ENCODE measurements at places on chromosomes 5 and 9. TPM values are rescaled to one million over a fixed set of nuclear protein-coding genes. Genes with fewer than 3 reads are reported as not detected.
A peak's percentile ranks its signal among the peaks of the same experiment; 100 is the strongest.

DNA sequence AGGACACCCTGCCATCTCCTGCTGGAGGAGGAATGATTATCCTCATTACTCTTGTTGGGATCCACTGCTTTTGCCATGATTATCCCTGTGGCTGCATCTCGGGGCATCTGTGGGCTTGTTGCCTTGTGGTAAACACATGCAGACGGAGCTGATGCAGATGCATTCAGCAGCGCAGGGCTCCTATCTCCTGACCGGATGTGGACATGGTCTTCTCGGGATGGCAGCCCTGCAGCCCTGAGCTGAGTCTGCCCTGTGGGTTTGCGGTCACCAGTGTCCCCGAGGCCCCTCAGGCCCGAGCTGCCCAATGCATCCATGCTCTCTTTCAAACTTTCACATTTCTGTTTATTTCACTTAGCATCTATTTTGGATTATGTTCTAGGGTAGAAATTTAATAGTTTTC lies 250.4 kb upstream of the IRX1 start:
- H3K27me3 ChIP-seq, result no peaks in the 10 kb centered on the region
- H3K27ac ChIP-seq, result no peak overlapping the region
- DNase-seq, result peak; percentile 15
- no peaks in the 10 kb centered on the region for H3K36me3 ChIP-seq

DNA sequence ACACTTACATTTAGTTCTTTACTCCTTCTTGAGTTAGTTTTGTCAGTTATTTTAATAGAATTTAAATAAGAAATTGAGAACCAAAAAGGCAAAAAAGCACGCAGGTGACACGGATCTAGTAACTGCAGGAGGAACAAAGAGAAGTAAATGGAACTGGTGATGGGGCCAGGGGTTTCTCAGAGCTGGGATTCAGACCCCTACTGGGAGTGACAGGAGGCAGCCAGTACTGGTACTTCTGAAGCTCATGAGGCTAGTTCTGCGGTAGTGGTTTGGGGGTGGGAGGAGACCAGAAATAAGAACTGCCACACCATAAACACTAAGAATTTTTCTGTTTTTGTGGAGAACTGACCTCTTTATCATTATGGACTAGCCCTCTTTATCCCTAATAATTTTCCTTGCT lies 48.2 kb downstream of the OXCT1 start:
- H3K4me1 ChIP-seq, result no peaks in the 10 kb centered on the region
- no peaks in the 10 kb centered on the region for H3K27me3 ChIP-seq
- no peak overlapping the region for H3K27ac ChIP-seq
- no peak for DNase-seq

GRCh38 chr9:89223396-89223977 lies 44.9 kb upstream of the SHC3 start:
- no peak overlapping the region for H3K4me3 ChIP-seq
- DNase-seq, result no peak
- H3K27ac ChIP-seq, result no peak overlapping the region
- H3K4me1 ChIP-seq, result no peaks in the 10 kb centered on the region

DNA sequence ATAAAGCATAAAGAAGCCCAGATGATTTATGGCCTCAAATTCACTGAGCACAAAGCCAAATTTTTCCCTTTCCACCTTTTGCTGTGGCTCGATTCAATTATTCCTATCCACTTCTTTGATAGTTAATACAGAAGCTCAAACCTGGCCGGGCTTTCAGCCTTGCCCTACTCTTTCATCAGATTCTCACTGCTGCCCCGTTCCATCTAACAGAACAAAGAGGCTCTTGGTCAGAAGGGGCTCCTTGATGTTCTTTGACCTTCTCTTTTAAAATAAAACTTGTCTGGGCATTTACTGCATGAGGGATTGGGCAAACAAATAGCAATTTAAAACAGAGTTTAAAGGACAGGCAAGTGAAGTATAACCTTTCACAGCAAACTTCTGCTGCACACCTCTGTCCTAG lies 9.8 kb downstream of the GRXCR2 start:
- no peak for DNase-seq
- no peak overlapping the region for H3K4me3 ChIP-seq
- no peaks in the 10 kb centered on the region for H3K36me3 ChIP-seq
- no peak overlapping the region for H3K27ac ChIP-seq

DNA sequence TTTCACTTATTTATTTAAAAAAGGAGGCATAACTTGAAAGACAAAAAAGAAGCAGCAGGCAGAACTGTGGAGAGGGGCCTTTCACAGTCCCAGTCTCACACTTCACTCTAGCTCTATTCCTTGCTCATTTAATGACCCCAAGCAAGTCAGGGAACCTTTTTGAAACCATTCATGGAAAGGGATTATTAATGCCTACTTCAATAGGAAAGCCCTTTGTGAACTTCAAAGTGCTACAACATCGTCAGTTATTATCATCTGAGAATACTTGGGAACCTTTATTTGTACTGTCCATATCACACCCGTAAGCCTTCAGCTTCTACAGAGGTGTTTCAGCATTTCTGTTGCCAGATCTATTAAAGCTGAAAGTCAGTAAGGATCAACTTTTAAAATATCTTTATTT lies 320.2 kb downstream of the TMEM161B start:
- no peaks in the 10 kb centered on the region for H3K27me3 ChIP-seq
- H3K4me1 ChIP-seq, result no peaks in the 10 kb centered on the region
- no peak overlapping the region for H3K4me3 ChIP-seq
- no peak overlapping the region for H3K27ac ChIP-seq
- no peak for DNase-seq

- no peak overlapping the region for H3K27ac ChIP-seq
- H3K36me3 ChIP-seq, result no peaks in the 10 kb centered on the region
- DNase-seq, result no peak
These were observed 273.2 kb upstream of the PAPPA start for GRCh38 chr9:115880221-115880885.

DNA sequence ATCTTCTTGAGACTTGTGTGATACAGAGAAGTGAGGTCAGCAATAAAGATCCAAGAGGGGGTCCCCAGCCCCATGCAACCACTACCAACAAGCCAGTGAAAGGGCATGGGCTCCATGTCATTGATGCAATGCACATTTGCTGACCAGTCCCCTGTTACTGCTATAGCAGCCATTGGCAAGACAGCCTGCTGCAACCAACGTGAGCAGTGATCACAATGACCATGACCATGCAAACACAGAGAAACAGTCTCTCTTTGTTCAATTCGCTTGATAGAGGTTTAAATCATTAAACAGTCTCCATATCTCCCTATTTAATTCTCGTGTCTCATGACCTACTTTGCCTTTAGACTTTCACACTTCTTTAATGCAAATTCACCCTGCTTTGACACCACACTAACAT lies 30.0 kb upstream of the FOXB2 start:
- no peak for DNase-seq
- no peaks in the 10 kb centered on the region for H3K4me1 ChIP-seq
- no peaks in the 10 kb centered on the region for H3K27me3 ChIP-seq
- H3K27ac ChIP-seq, result no peak overlapping the region

DNA sequence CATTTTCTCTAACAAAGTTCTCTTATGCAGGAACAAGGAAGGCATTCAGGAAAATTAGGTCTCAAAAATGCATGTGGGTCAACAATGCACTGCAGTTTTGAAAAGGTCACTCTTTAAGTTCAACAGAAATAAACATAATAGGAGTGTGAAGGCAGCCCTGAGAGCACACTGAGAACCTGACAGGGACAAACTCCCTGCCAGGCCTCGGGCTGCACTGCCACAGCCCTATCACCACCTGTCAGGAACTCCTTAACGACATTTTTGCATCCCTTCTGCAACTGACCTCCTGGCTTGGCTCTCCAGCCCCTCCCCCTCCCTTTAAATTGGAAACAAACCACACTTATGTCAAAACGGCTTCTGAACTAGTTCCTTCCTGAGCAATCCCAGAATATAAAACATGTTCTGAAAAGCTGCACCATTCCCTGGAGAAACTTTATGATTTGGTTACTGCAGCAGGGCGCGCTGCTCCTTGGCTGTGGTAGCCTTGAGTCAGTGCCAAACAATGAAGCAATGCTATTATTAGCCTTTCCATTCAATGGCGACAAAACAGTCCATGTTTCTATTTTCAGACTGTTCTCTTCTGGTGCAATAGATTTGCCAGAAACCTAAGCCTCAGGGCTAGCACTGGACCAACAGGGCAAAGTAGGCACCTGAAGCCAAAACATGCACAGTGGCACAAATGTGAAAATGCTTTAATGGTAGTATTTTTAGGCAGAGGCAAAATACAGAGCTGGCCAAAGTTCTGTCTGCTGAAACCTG lies 160.1 kb upstream of the ZNF608 start:
- H3K4me1 ChIP-seq, result peaks cover 38% of the 10 kb centered on the region
- no peaks in the 10 kb centered on the region for H3K36me3 ChIP-seq
- no peaks in the 10 kb centered on the region for H3K27me3 ChIP-seq
- no peak overlapping the region for H3K4me3 ChIP-seq
- DNase-seq, result peak; percentile 29

GRCh38 chr5:134063188-134063820 lies 51.2 kb upstream of the TCF7 start:
- H3K4me1 ChIP-seq, result no peaks in the 10 kb centered on the region
- H3K27ac ChIP-seq, result no peak overlapping the region
- DNase-seq, result no peak
- H3K27me3 ChIP-seq, result no peaks in the 10 kb centered on the region
- no peak overlapping the region for H3K4me3 ChIP-seq
- no peaks in the 10 kb centered on the region for H3K36me3 ChIP-seq

DNA sequence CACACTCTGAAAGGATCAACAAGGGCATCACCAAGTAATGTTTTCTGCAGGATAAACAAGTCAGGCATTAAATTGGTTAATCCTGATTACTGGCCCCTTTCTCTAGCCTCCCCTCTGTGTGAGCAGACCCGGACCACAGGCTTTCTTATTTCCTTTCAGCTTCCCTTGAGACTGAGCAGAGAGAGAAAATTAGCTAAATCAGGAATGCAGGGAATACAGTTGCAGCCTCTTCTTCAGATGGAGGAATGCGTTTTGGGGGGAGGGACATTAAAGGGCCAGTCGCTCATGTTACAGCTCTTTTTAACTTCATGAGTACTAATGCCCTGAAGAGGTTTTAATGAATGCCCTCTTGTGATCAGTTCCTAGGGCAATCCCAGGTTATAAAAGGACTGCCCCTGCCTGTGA lies 19.8 kb downstream of the PCDHAC2 start:
- H3K27me3 ChIP-seq, result no peaks in the 10 kb centered on the region
- H3K4me1 ChIP-seq, result no peaks in the 10 kb centered on the region
- H3K27ac ChIP-seq, result no peak overlapping the region
- H3K4me3 ChIP-seq, result no peak overlapping the region
- H3K36me3 ChIP-seq, result no peaks in the 10 kb centered on the region

DNA sequence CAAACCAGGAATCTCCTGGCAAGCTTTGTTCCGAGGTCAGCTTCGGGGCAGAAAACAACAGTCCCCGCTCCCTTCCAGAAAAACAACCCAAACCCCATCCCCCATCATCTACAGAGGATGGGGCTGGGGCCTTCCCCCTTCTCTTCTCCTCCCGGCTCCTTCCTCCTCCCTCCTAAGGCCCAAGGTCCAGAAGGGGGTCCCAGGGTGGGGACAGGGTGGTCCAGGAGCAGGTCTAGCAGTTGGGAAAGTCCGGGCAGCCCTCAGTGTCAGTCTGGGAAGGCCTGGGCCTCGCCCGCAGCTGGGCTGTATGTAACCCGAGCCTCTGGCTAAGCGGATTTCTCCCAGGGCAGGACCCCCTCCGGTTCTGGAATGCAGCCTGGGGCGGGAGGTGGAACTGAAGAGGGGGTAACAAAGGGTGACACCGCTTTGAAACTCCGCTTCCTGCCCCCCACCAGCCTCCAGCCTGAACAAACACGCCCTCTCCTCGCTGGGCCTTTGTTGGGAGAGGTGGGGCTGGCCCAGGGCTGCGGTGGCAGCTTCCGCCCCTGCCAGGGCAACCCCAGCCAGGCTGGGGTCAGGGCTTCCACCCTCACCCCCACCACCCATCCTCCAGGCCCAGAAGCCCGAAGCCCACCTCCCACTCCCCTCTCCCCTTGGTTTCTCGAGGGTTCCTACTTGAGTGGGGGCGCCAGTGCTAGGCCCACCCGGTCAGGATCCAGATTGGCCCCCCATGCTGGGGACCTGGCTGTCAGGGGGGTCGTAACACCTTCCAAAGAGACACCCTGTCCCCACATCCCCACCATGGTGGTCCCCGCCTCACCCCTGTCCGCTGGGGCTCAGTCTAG lies 63.5 kb downstream of the C9orf50 start:
- H3K36me3 ChIP-seq, result no peaks in the 10 kb centered on the region
- DNase-seq, result peak; percentile 65
- H3K27me3 ChIP-seq, result no peaks in the 10 kb centered on the region
- no peak overlapping the region for H3K4me3 ChIP-seq
- H3K4me1 ChIP-seq, result no peaks in the 10 kb centered on the region

DNA sequence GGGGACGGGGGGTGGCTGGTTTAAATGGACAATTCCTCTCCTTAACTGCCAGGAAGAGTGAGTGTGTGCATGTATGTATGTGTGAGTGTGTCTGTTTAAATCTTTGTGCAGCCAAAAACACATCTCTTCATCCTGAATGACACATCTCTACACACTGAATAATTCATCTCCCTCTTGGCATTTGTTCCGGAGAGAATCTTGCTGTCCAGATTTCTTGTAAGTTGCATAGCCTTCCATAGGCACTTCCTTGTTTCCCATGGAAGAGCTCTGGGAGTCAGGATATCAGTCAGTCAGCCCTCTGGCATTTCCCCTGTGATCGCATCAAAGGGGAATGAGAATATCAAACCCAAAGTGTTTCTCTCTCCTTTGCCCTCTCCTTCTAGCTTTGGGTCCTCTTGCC lies 74.7 kb downstream of the WWC1 start:
- peaks cover 28% of the 10 kb centered on the region for H3K4me1 ChIP-seq
- no peaks in the 10 kb centered on the region for H3K36me3 ChIP-seq
- no peak overlapping the region for H3K27ac ChIP-seq
- H3K27me3 ChIP-seq, result no peaks in the 10 kb centered on the region
- no peak overlapping the region for H3K4me3 ChIP-seq
- DNase-seq, result no peak

DNA sequence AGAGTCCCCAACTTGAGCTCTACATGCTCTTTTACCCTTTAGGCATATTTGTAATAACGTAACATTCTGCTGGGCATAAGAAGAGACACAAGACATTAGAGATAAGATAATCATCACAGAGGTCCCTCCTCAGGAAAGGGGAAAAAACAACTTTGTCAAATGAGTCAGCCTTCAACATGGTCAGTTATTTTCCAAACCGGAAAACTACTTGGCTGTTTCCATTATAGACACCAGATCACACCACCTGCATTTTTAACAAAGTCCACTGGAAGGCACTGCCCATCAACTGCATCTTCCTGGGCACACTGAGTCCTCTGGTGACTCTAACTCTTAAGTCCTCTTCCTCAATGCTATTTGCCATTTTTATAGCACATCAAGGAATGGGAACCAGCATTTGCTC lies 221.8 kb downstream of the FAM114A2 start:
- H3K36me3 ChIP-seq, result no peaks in the 10 kb centered on the region
- no peak overlapping the region for H3K27ac ChIP-seq
- no peaks in the 10 kb centered on the region for H3K4me1 ChIP-seq
- H3K4me3 ChIP-seq, result no peak overlapping the region
- DNase-seq, result no peak

DNA sequence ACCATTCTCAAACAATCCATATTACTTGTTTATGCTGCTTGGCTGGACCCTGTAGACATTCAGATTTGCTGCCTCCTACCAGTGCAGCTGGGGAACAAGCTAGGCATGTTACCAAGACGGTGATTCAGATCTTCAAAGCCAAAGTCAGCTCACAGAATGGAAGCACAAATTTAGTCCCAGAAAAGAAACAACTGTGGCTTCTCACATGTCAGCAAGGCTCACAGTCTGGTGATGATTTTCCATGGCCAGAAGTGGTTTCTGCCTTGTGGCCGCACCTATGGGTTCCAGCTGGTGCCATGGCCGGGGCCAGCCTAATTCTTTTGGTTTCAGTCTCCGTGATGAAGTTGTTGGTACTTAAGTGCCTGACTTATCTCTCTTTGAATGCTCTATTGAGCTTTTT lies 182.2 kb downstream of the TMC1 start:
- no peak for DNase-seq
- H3K27me3 ChIP-seq, result no peaks in the 10 kb centered on the region
- no peaks in the 10 kb centered on the region for H3K4me1 ChIP-seq
- no peaks in the 10 kb centered on the region for H3K36me3 ChIP-seq
- H3K27ac ChIP-seq, result no peak overlapping the region

DEPDC1B gene
- not detected for total RNA-seq

INSL6 gene
- not detected for total RNA-seq
